Lung microvascular endothelial cell (primary cell): ENCODE measurements at places on chromosomes 2 and 18. TPM values are rescaled to one million over a fixed set of nuclear protein-coding genes. Genes with fewer than 3 reads are reported as not detected.

DNA sequence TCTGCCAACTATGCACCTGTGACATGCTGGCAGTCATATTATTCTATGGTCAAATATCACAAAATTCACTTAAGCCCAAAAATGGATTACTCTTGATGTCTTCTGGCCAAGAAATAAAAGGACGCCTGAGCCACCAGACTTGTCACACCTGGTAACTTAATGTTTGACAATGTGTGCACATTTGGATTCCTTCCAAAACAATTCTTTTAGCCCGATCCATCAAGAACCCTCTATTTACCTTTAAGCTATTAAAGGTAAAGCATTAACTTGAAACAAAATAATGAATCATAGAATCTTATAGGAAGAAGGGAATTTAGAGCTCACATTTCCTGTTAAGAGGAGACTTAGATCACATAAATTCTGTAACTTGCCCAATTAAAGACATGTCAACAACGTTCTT, 46.5 kb upstream of the NFU1 start:
- DNase-seq = no peak

DNA sequence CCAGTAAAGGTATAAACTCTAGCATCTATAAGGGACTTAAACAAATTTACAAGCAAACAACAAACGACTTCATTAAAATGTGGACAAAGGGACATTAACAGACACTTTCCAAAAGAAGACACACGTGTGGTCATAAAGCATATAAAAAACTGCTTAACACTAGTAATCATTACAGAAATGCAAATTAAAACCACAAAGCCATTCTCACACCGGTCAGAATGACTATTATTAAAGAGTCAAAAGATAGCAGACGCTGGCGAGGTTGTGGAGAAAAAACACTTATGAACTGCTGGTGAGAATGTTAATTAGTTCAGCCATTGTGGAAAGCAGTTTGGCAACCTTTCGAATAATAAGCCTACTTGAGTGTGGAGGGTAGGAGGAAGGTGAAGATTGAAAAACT, 217.1 kb upstream of the DLGAP1 start:
- no peak for DNase-seq

DNA sequence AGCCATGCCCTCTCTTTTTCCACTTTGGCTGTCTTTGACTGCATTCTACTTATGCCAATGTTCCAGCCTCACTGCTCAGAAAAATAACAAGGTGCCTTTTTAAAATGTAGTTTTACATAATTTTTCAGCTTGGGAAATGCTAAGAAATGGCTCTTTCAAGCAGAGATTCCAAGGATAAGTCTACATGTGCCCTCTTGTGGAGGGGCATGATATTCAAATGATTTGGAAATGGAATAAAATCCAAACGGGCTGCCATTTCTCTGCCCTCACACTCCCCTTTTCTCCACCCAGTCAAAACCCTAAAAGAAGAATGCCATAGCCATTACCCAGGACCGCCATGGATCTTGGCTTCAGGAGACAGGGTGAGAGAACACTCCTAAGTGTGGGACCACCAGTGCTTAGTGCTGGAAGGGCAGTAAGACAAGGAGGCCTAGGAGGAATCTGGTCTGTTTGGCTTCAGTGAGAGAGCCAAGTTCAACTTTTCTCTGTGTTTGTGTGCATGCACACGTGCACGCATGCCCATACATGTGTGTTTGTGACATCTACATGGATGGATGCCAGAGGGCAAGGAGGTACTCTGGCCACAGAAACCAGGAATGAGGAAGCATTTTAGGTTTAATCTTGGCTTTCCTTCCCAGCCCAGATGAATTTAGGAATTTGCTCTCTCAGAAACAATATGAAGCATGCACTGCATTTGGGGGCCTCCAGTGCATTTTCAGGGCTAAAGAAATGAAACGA, 174.0 kb upstream of the SLC14A2 start:
- no peak for DNase-seq

- DNase-seq = no peak
Measured at GRCh38 chr2:123692121-123692520, 333.0 kb upstream of the CNTNAP5 start.

DNA sequence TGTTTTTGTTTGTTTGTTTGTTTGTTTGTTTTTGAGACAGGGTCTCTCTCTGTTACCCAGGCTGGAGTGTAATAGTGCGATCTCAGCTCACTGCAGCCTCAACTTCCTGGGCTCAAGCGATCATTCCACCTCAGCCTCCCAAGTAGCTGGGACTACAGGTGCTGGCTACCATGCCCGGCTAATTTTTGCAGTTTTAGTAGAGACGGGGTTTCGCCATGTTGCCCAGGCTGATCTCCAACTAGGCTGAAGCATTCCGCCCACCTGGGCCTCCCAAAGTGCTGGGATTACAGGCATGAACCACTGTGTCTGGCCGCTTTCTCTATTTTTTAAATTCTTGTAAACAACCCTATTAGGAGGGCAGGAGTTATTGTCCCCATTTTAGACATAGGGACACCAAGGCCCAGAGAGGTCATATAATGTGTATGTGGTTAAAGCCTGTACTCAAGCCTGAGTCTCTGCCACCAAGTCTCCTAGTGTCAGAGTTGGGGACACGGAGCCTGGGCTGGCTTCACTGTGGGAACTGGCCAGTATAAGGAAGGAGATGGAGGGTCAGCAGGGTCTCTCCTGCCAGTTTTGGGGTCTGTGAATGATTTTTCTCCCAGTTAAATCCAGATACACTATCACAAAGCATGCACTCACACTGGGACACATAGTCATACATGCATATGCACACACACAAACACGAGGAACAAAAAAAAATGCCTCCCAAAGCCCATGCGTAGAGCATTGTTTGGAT, 27.5 kb upstream of the MCFD2 start:
- DNase-seq = no peak

- peak; percentile 0 for DNase-seq
Measured at GRCh38 chr2:71668326-71669057, 215.1 kb downstream of the DYSF start.

DNA sequence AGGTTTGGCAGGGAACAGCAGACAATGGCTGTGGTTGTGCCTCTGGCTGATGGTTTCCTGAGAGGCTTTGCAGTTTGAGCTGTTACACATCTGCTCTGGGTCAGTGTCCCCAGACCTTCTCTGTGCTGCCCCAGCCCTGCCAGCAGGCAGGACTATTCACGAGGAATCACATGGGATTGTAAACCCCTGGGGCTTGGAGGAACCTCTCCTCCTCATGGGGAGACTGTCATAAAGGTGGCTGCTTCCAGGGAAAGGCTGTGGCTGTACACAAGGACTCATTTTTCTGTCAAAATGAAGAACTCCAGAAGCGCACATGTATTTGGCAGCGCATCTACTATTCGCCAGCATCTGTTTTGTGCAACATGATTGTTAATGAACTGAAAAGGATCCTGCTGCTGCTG, 142.6 kb upstream of the CYP1B1 start:
- DNase-seq = no peak

- no peak for DNase-seq
Measured at GRCh38 chr18:59952283-59953007, 52.6 kb downstream of the PMAIP1 start.

GRCh38 chr18:830315-830901, 18.4 kb upstream of the YES1 start:
- DNase-seq = peak; percentile 89

DNA sequence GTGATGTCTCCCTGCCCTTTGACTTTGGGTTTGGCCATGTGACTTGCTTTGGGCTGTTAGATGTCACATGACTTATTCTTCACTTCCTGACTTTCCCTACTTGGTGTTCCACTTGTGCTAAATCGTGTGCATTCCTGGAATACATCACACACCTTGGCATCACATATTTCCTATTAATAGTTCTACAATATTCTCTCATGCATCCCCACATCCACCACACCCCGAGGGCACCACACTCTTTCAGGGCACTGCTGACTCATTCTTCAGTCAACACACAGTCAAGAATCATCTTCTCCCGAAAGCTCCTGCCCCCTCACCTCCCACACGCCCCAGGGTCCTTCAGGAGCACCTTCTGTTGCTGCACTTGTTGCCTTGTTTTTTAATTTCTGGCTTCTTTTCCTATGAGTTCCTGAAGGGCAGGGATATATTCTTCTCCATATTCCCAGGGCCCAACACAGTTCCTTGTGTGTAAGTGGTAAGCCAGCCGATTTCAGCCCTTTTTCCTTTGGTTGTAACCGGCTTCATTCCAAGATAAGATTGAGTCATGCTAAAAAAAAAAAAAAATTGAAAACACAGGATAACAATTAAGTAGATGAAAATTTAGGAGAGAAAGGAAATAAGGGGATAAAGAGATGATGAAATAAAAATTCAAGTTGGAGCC, 341.4 kb downstream of the SLC4A3 start:
- no peak for DNase-seq

- DNase-seq = peak; percentile 91
Measured at GRCh38 chr2:169715379-169716237, 18.0 kb upstream of the KLHL23 start.

DNA sequence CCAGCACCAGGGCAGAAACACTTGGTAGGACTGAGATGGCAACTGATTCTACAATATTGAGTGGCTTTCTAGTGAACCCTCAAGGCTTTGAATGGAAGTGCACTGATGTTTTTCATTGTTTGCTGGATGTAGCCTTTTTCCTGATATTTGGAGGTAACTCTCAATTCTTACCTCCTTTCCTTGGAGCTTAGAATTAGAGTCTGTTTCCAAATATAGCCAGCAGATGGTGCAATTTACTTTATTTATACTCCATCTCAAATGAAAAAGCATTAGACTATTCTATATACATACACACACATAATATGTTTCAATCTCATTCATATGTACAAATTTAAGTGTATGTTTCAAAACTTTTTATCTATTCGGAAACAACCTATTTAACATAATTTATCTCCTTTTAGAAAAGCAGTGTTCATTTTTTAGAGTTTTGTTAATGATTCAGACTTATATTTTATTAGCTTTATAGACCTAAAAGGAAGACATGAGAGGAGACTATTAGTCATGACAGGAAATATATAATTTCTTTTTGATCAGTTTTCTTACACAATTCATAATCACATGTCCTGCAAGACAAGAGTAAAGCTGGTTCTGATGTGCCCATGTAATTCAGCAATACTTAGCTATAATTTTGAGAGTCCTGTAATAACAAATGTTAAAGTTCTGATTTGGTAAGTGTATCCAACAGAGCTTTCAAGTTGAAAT, 124.8 kb downstream of the NUP35 start:
- DNase-seq = peak; percentile 33

GRCh38 chr2:88038263-88039105, 17.1 kb downstream of the KRCC1 start:
- peak; percentile 53 for DNase-seq

DNA sequence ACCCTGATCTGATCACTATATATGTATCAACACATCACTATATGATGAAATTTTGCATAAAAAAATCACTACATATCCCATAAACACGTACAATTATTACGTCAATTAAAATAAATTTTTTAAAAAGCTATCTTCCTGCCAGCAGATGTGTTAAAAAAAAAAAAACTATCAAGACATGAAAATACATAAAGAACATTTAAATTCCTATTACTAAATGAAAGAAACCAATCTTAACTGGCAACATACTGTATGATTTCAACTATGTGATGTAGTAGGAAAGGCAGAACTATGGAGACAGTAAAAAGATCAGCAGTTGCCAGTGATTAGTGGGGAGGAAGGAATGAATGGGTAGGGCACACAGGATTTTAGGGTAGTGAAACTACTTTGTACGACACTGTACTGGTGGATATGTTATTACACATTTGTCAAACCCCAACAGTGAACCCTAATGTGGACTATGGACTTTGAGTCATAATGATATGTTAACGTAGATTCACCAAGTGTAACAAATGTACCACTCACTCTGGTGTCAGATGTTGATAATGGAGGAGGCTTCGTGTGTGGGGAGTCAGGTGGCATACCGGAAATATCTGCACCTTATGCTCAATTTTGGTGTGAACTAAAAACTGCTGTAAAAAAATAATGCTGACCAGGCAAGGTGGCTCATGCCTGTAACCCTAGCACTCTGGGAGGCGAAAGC, 27.4 kb downstream of the USP34 start:
- DNase-seq = no peak

Gene MSTN
- total RNA-seq = not detected in 2 replicates

Gene SPEG
- under 0.01 TPM in 2 replicates for total RNA-seq

Gene DRC1
- under 0.01 TPM in 1 of 2 replicates, not detected in the other for total RNA-seq

Gene IGFBP2
- 24.0 and 56.2 TPM in 2 replicates for total RNA-seq

Gene NT5C1B
- total RNA-seq = not detected in 2 replicates

Gene AMER3
- total RNA-seq = not detected in 2 replicates

Gene IL1RN
- not detected in 2 replicates for total RNA-seq

Gene MAL
- not detected in 2 replicates for total RNA-seq
